ENCODE measurements at places on chromosomes 4 and X. TPM values are rescaled to one million over a fixed set of nuclear protein-coding genes. Genes with fewer than 3 reads are reported as not detected.

Gene MAGEA12
- not detected for total RNA-seq

Gene KIF4A
- 11.4 TPM for total RNA-seq

Gene CWH43
- total RNA-seq, result not detected

Gene EDA2R
- total RNA-seq, result 8.3 TPM

Gene NAA11
- total RNA-seq, result 0.06 TPM

Gene CXCR3
- not detected for total RNA-seq

Gene ARHGEF6
- total RNA-seq, result 14.2 TPM

Gene CXorf65
- total RNA-seq, result not detected

Gene ESX1
- not detected for total RNA-seq

Gene ARMCX6
- total RNA-seq, result 41.0 TPM

Gene DUX4
- total RNA-seq, result not detected

Gene CCDC120
- 0.25 TPM for total RNA-seq

Gene AFAP1
- total RNA-seq, result 53.8 TPM

Gene TMPRSS11A
- total RNA-seq, result not detected

Gene GATA1
- total RNA-seq, result not detected

Gene POU3F4
- total RNA-seq, result under 0.01 TPM

Gene GPR34
- total RNA-seq, result not detected

Gene NUDT9
- 18.1 TPM for total RNA-seq

Gene SLC25A4
- total RNA-seq, result 36.1 TPM

Gene SMIM10L2A
- total RNA-seq, result 0.12 TPM

Gene CT47B1
- total RNA-seq, result not detected

Gene CNGA1
- total RNA-seq, result under 0.01 TPM

Gene PRR32
- not detected for total RNA-seq

Gene NWD2
- not detected for total RNA-seq

Gene SOWAHD
- total RNA-seq, result 0.13 TPM

Gene AVPR2
- not detected for total RNA-seq

Gene HELT
- total RNA-seq, result not detected

Gene SPANXA2
- not detected for total RNA-seq

Gene WNK3
- total RNA-seq, result 0.26 TPM

Gene HSFX3
- total RNA-seq, result not detected

Gene CACNA1F
- not detected for total RNA-seq

Gene GRIA2
- total RNA-seq, result not detected

Gene MAGEA9B
- total RNA-seq, result not detected

Gene SAGE1
- not detected for total RNA-seq

Gene NDP
- 15.3 TPM for total RNA-seq

Gene HMGN5
- total RNA-seq, result 2.2 TPM

Gene RTL5
- total RNA-seq, result 5.6 TPM

Gene PABPC1L2A
- not detected for total RNA-seq

Gene WAS
- total RNA-seq, result 0.12 TPM

Gene PAGE2B
- not detected for total RNA-seq

Gene SMAD1
- total RNA-seq, result 8.9 TPM

Gene PAGE1
- not detected for total RNA-seq

Gene PNMA6F
- total RNA-seq, result not detected

Gene NUDT10
- 0.62 TPM for total RNA-seq

Gene PNMA6A
- total RNA-seq, result 0.62 TPM

Gene ADH1B
- total RNA-seq, result 4,233 TPM

Gene TAB3
- 5.0 TPM for total RNA-seq

All from aortic smooth muscle cell (primary cell).